ENCODE measurements at places on chromosomes 6 and 20.

- no peak for DNase-seq
Observed at GRCh38 chr20:37547912-37548311, 20.2 kb upstream of the BLCAP start.

- DNase-seq, result no peak
Observed at GRCh38 chr20:1920252-1920651, 25.0 kb downstream of the SIRPA start.

GRCh38 chr20:46063151-46063550 lies 26.6 kb downstream of the NCOA5 start:
- no peak for DNase-seq

DNA sequence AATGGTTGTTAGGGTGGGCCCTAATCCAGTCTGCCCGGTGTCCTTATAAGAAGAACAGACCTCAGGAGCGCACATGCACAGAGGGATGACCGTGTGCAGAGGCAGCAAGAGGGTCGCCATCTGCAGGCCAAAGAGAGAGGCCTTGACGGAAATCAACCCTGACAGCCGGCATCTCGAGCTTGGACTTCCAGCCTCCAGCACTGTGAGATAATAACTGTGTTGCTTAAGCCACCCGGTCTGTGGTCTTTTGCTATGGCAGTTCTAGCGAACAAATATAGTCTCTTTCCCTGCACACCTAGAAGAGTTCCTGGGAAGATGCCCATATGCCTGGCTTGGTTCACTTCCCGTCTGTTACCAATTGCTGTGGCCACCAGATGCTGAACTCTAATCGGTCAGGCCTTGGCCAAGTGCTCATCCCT lies 35.3 kb upstream of the PTGIS start:
- no peak for DNase-seq

GRCh38 chr6:41373919-41374617 lies 38.7 kb downstream of the NCR2 start:
- DNase-seq, result no peak

GRCh38 chr6:98833057-98833306 lies 1.4 kb upstream of the POU3F2 start:
- no peak for DNase-seq

DNA sequence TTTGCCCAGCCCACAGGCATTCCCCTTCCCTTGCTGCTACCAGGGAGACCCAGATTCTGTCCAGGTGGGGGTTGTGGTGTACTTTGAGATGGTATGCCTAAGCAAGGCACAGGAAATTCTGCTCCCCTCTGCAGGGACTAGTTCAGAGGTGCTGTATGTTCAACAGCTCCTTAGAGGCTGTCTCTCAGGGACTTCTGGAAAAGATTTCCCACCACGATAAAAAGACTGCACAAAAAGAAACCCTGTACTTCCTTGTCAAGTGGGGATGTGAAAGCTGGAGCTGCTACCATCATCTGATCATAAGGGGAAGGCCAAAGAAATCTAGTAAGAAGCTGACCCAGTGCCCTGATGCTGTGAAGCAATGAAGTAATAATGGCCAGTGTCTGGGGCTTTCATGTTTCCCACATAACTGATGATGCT lies 51.5 kb upstream of the SMIM29 start:
- peak; percentile 80 for DNase-seq

DNA sequence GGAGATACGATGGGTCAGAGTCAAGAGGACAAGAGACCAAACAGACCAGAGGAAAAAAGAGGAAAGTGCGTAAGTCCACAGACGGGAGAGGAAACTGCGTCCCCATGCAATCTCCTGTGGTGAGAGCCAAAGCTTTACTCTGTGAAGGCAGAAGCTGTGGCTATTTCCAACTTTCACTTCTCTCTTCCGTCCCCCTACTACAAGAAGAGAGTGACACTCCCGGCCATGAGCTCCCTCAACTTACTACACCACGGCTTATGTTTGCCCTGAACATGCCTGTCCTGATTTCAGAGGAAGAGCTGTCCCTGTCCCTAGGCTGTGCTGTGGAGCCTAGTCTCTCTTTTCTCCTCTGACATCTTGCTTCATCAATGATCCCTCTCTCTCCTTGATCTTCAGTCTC lies 11.5 kb upstream of the SSR1 start:
- peak; percentile 85 for DNase-seq

- no peak for DNase-seq
Observed at GRCh38 chr20:22795871-22796270, 211.5 kb upstream of the FOXA2 start.

GRCh38 chr6:68497927-68498326 lies 137.2 kb upstream of the ADGRB3 start:
- no peak for DNase-seq
